ENCODE measurements at places on chromosomes 5 and 9. TPM values are rescaled to one million over a fixed set of nuclear protein-coding genes. Genes with fewer than 3 reads are reported as not detected.
A peak's percentile ranks its signal among the peaks of the same experiment; 100 is the strongest.

DNA sequence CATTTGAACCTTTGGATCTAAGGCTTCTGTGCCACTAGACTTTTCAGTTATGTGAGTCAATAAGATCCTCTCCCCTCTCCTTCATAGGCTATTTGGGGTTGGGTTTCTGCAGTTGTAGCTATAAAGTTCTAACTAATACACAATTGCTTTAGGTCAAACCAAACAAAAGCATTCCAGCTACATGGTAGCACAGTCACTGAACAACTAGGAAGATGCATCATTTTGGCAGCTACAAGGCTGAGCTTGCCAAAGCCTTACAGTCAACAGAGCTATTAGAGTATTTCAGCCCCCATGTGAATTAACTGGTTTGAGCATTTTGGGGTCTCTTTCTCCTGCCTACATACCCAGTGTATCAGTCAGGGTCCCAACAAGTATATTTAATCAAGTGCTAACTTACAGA is 234.6 kb downstream of the ZNF608 start:
- no peaks in the 10 kb centered on the region for H3K4me1 ChIP-seq
- H3K27me3 ChIP-seq, result no peaks in the 10 kb centered on the region
- H3K27ac ChIP-seq, result no peak overlapping the region
- no peaks in the 10 kb centered on the region for H3K36me3 ChIP-seq

Gene KLF4
- 4.0 TPM for total RNA-seq

Gene SLC28A3
- total RNA-seq, result not detected

Gene HAVCR1
- total RNA-seq, result 7.9 TPM

Gene CRB2
- not detected for total RNA-seq

- H3K4me3 ChIP-seq, result no peak overlapping the region
- no peak overlapping the region for H3K27ac ChIP-seq
- no peaks in the 10 kb centered on the region for H3K4me1 ChIP-seq
- no peaks in the 10 kb centered on the region for H3K36me3 ChIP-seq
- DNase-seq, result no peak
Measured at GRCh38 chr5:173720286-173720952, 104.0 kb upstream of the BOD1 start.

GRCh38 chr9:88143179-88143578 is 4.9 kb upstream of the SPATA31C2 start:
- H3K27me3 ChIP-seq, result no peaks in the 10 kb centered on the region
- no peaks in the 10 kb centered on the region for H3K36me3 ChIP-seq
- H3K4me1 ChIP-seq, result peaks cover 8% of the 10 kb centered on the region
- no peak for DNase-seq
- H3K4me3 ChIP-seq, result no peak overlapping the region

DNA sequence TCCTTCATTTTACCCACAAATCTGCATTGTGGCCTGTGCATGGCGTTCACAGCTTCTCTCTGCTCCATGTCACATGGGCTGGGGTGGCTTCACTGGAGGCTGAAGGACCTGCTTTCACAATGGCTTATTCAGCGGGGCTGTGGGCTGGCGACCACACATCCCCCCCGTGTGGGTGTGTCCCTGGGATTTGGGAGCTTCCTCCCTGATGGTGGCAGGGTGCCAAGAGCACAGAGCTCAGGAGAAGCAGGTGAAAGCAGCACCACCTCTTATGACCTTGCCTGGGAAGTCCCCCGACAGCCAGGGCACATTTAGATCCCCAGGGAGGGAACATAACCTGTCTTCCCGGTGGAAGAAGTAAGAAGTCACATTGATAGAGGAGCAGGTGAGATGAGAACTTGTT is 5.0 kb upstream of the MED10 start:
- peaks cover 6% of the 10 kb centered on the region for H3K27me3 ChIP-seq
- H3K27ac ChIP-seq, result no peak overlapping the region
- peaks cover 9% of the 10 kb centered on the region for H3K4me1 ChIP-seq
- no peak for DNase-seq
- no peaks in the 10 kb centered on the region for H3K36me3 ChIP-seq
- H3K4me3 ChIP-seq, result no peak overlapping the region

DNA sequence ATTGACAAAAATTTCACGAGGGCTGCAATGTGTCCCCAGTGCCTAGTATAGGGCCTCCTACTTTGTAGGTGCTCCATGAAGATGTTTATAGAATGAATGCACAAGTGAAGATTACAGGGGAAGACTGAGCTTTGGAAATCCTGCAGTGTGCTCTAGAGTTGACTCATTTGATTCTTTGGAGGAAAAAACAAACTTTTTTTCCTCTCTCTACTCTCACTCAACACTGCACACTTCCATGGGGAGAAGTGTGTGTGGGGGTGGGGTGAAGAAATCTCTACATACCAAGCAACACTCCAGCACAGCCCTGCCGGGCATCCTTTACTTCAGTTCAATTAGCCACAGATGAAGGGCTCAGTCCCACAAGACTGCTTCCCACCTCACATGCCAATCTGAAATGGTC is 49.4 kb upstream of the KLF9 start:
- no peak for DNase-seq
- H3K4me3 ChIP-seq, result no peak overlapping the region
- no peaks in the 10 kb centered on the region for H3K27me3 ChIP-seq

DNA sequence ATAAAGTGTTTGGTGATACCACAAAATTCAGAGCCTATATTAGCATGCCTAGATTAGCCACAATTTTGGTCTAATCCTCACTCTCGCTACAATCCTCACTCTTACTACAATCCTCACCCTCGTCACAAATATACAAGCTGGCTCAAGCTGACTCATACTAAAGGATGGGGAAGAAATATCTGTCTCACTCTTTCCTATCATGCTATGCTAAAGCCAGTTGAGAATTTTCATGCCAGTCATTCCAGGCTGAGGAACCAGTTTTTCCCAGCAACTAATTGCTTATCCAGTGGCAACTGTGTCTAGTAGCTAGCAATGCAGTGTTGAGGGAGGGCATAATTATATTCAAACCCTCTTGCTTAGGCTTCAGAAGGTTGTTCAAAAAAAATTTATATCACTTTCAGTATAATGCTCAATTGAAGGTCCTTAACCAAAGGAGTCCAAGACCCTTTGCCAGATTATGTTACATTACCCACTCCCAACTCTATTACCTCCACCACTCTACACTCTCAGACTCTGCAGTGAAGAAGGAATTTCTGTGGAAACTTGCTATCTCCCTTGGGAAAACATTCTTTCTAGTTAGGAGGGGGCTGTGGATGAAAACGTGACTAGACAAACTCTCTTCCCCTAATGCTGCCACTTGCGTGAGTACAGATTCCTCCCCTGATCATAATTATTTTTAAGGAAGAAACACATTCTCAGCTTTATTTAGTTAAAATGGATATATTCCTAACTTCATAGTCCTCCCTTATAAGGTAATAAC is 810.3 kb upstream of the ACO1 start:
- no peak overlapping the region for H3K4me3 ChIP-seq
- H3K27ac ChIP-seq, result no peak overlapping the region
- H3K27me3 ChIP-seq, result no peaks in the 10 kb centered on the region
- no peak for DNase-seq
- no peaks in the 10 kb centered on the region for H3K4me1 ChIP-seq

GRCh38 chr9:1617419-1617818 is 397.7 kb upstream of the SMARCA2 start:
- no peaks in the 10 kb centered on the region for H3K36me3 ChIP-seq
- no peak overlapping the region for H3K4me3 ChIP-seq
- H3K4me1 ChIP-seq, result no peaks in the 10 kb centered on the region
- DNase-seq, result no peak
- H3K27me3 ChIP-seq, result peaks cover 2% of the 10 kb centered on the region

GRCh38 chr5:116402235-116402634 is 172.4 kb downstream of the SEMA6A start:
- no peak overlapping the region for H3K4me3 ChIP-seq
- H3K4me1 ChIP-seq, result no peaks in the 10 kb centered on the region
- no peak overlapping the region for H3K27ac ChIP-seq
- no peak for DNase-seq
- no peaks in the 10 kb centered on the region for H3K36me3 ChIP-seq

DNA sequence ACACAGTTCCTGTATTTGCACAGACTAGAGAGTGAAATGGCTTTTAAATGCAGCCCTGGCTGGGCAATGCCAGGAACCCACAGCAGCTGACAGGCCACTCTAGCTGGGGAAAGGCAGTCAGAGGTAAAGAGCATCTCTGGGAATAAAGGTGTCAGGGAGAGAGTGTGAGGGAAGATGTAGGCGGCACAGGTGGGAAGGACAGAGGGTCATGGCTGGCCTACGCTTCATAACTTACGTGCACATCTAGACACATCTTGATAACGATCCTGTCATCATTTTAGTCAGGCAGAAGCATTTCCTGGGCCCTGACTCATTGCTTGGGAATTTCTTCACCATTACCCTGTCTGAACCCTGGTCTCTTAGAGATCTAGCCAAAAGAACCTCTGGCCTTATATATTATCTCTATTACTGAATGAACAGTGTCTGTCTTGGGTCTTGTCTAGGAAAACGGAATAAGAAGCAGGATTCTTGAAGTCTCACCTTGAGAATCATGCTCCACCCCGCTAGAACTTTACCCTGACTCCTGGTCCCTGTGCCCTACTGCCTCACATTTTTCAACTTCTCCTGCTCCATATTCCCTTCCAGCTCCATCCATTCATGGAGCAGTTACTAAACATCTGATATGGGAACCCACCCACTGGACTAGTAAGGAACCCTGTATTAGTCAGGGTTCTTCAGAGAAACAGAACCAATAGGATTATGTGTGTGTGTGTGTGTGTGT is 106.4 kb upstream of the ELL2 start:
- H3K27me3 ChIP-seq, result no peaks in the 10 kb centered on the region
- no peak overlapping the region for H3K4me3 ChIP-seq
- no peaks in the 10 kb centered on the region for H3K36me3 ChIP-seq
- no peak for DNase-seq
- no peaks in the 10 kb centered on the region for H3K4me1 ChIP-seq

DNA sequence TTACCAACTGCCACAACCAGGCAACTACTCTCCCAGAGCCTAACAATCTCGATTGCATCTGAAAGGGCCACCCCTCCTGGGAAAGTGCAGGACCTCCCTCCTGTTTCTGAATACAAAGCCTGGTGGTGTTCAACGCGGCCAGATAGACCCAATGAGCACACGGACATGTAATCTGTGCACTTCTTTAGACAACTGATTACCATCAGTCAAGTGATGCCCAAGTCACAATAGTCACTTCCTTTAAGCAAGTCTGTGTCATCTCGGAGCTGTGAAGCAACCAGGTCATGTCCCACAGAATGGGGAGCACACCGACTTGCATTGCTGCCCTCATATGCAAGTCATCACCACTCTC is 739 bp downstream of the C9orf72 start:
- H3K4me3 ChIP-seq, result peak overlapping the region; percentile 86
- H3K27me3 ChIP-seq, result no peaks in the 10 kb centered on the region
- H3K36me3 ChIP-seq, result no peaks in the 10 kb centered on the region
- DNase-seq, result peak; percentile 66
- H3K27ac ChIP-seq, result peak overlapping the region; percentile 98

- peaks cover 52% of the 10 kb centered on the region for H3K4me1 ChIP-seq
- peak overlapping the region; percentile 68 for H3K4me3 ChIP-seq
- DNase-seq, result peak; percentile 54
- no peaks in the 10 kb centered on the region for H3K27me3 ChIP-seq
Measured at GRCh38 chr9:110156902-110157301, 51.1 kb downstream of the C9orf152 start.

Gene TYRP1
- total RNA-seq, result not detected

DNA sequence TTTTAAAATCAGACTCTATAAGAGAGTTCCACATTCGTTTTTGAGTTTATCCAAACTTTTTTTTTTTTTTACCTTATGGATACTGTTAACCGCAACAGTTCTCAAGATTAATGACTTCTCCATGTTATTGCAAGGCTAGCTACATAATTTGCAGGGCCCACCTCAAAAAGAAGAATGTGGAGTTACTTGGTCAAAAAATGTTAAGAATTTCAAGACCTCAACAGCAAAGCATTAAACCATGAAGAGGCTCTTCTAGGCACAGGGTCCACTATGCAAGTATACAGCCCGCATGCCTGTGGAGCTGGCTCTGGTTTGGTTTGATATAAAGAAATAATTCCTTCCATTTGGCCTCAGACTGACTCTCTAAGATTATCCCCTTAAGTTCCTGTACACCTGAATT is 133.3 kb upstream of the TLX3 start:
- H3K27ac ChIP-seq, result no peak overlapping the region
- no peaks in the 10 kb centered on the region for H3K36me3 ChIP-seq
- no peaks in the 10 kb centered on the region for H3K27me3 ChIP-seq
- no peak for DNase-seq

Gene GAS1
- 0.12 TPM for total RNA-seq

DNA sequence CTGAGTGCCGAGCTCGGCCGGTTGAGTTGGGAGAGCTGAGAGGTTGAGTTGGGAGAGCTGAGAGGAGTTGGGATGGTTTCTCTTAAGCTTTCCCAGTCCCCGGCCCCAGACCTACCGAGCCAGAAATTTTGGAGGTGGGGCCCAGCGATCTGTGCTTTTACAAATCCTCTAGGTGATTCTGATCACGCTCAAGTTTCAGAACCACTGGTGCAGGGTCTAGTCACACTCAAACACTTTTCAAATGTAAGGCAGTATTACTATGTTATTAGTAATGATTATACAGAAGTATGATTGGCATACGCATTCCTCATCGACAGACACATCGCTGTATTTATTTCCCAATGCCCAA is 256 bp upstream of the CLINT1 start:
- no peaks in the 10 kb centered on the region for H3K27me3 ChIP-seq
- DNase-seq, result no peak
- H3K4me3 ChIP-seq, result peak overlapping the region; percentile 56

DNA sequence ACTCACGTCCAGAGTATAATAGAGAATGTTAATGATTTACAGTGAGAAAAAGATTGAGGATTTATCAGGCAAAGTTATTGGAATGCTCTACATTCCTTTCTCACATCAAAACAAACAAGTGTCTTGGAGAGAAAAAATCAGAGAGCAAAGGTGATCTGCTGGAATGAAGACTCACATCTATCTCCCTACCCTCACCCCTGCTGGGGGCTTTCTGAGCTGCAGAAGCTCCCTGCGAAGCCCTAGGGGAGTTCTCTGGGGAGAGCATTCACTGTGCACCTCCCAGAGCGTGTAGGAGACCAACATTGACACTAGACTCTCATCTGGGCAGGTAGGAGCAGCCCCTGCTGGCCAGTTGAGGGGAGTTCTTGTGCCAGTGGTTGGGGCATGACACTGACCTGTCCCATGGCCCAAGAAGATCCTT is 76.6 kb upstream of the ADAMTS16 start:
- no peak overlapping the region for H3K27ac ChIP-seq
- H3K27me3 ChIP-seq, result no peaks in the 10 kb centered on the region
- DNase-seq, result no peak

Gene PFN3
- total RNA-seq, result not detected

DNA sequence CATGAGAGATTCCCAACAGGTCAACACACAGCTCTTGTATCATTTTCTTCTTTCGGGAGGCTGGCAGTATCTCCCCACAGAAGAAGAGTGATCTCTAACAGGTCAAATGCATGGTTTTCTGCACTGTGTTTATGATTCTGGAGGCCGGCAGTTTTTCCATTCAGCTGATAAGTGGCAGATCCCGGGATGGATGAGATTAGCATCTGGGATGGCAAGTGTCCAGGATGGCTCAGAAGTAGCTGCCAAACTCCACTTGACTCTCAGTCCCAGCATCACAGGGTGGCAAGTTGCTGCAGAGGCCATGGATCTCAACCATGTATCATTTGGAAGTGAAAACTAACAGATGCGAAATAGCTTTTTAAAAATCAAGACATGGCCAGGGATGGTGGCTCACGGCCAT is 97.8 kb upstream of the SLC44A1 start:
- DNase-seq, result no peak
- no peak overlapping the region for H3K4me3 ChIP-seq
- no peaks in the 10 kb centered on the region for H3K4me1 ChIP-seq
- H3K36me3 ChIP-seq, result no peaks in the 10 kb centered on the region

- H3K4me3 ChIP-seq, result no peak overlapping the region
- H3K36me3 ChIP-seq, result no peaks in the 10 kb centered on the region
- no peak overlapping the region for H3K27ac ChIP-seq
- no peaks in the 10 kb centered on the region for H3K4me1 ChIP-seq
- peaks cover 2% of the 10 kb centered on the region for H3K27me3 ChIP-seq
- DNase-seq, result no peak
Measured at GRCh38 chr5:159783726-159784247, 132.5 kb upstream of the ADRA1B start.

Gene PCDHA1
- not detected for total RNA-seq

Gene FCN2
- total RNA-seq, result not detected

Gene F12
- total RNA-seq, result 0.35 TPM

All from CD4-positive, CD25-positive, alpha-beta regulatory T cell (primary cell).